Kidney (tissue), 22 donors: ENCODE measurements at places on chromosomes 7 and 10. TPM values are rescaled to one million over a fixed set of nuclear protein-coding genes. Genes with fewer than 3 reads are reported as not detected.

DNA sequence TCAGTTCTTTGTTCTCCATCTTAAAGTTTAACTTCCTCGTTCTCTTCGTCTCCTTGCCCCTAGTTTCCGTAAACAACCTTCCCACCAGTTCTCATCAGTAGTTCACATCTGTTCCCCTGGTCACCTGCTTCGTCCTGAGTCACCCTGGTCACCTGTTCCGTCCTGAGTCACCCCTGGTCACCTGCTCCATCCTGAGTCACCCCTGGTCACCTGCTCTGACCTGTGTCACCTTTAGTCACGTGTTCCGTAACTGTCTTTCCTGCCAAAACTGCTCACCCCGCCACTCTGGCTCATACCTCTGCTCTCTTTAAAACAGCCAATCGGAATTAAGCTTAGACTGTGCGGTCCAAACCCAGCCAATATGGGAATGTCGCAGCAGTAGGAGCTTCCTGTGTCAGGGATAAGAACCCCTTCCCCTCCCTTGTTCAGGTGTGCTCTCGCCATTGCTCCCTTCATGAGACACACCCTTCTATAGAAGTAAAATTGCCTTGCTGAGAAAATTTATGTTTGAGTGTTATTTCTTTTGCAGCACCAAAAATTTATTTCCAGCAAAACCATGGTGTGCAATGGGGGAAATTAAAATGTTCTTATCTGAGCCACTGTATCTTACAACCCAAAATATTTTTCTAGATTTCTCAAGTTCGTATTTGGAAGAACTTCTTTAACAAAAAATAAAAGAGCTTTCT lies 112.2 kb downstream of the VIM start:
- DNase-seq = no peak

GRCh38 chr7:124764847-124765400 lies 668 bp downstream of the GPR37 start:
- peak; percentile 26 for DNase-seq

DNA sequence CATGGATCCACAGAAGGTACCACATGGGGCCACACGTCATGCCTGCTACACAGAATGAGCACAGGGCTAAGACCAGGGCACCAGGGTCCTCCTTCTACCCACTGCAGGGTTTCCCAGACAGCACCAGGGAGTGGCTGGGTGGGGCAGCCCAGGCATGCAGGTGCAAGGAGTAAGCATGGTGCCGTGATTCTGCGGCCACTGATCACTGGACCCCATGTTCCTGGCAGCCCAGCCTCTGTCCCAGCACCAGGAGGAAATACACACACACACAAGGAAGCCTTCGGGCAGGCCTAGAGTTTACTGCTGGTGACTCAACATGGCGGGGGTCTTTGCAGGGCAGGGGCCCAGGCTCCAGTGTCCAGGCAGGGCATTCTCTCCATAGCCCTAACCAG lies 13.9 kb downstream of the ATP6V1F start:
- DNase-seq = no peak

DNA sequence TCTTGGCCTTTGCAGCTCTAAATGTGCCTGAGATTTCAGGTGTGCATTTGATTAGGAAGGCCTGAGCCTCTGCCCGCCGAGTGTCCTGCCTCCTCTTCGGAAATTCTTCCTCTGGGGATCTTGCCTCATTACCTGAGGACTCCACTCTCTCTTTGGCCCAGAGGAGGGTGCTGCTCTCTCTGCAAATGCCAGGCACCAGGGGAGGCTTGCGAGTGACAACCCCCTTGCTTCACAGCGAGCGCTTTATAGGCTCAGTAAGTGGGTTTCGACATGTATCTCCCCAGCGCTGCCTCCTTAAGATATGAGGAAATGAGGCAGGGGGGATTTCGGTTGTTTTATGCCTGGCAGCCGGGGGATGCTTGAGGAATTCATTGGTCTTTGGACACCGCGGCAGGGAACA lies 423.9 kb downstream of the GLRX3 start:
- DNase-seq = no peak

- no peak for DNase-seq
Observed at GRCh38 chr7:497346-497745, 22.3 kb downstream of the PDGFA start.

SLC26A4 gene
- total RNA-seq = 2.5 TPM

DNA sequence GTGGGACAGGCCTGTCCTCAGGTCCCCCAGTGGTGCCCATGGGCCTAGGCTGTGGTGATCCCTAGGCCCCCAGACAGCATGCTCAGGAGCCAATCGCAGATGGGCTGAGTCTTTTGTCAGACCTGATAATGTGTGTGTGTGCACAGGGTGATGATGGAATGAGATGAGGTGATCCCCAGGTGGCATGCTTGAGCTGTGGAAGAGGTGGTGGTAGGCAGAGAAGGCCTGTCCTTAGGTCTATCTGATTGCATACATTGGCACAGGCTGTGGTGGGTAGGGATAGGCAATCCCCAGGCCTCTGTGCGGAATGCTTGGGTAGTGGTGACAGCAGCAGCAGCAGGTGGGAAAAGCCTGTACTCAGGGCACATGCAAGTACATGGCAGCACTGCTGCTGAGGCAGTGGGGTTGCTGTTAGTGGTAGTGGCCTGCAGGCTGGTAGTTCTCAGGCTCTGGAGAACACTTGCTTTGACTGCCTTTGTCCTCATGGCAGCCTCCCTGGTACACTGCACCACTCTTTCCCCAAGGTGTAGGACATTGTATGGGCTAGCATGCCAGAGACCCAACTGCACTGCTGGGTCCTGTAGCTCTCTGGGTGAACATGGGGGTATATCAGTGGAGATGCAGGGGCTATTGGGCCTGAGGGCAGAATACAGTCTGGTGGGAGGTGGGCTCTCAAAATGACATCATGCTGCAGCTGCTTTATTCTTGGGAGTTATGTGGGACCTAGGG lies 260.9 kb upstream of the PLPP4 start:
- DNase-seq = no peak

GRCh38 chr10:92829786-92830377 lies 18.4 kb upstream of the EXOC6 start:
- DNase-seq = no peak

- no peak for DNase-seq
Observed at GRCh38 chr10:60714233-60714632, 64.0 kb upstream of the CDK1 start.

DNA sequence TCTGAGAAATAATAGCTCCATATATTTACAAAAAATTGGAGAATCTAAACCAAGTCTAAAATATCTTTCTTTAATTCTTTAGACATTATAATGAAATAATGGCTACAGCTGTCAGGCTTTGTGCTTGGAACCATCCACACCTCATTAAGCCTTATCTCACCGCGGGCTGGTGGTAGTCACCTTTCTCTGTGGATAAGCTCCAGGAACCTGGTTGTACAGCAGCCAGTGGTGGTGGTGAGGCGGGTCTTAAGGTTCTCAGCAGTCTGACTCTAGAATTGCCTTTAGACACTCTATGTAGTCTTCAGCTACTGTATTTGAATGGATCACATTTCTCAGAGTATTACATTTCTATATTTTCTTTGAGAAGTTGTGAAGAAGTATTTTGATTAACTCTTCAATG lies 34.2 kb downstream of the CUL1 start:
- DNase-seq = no peak

DNA sequence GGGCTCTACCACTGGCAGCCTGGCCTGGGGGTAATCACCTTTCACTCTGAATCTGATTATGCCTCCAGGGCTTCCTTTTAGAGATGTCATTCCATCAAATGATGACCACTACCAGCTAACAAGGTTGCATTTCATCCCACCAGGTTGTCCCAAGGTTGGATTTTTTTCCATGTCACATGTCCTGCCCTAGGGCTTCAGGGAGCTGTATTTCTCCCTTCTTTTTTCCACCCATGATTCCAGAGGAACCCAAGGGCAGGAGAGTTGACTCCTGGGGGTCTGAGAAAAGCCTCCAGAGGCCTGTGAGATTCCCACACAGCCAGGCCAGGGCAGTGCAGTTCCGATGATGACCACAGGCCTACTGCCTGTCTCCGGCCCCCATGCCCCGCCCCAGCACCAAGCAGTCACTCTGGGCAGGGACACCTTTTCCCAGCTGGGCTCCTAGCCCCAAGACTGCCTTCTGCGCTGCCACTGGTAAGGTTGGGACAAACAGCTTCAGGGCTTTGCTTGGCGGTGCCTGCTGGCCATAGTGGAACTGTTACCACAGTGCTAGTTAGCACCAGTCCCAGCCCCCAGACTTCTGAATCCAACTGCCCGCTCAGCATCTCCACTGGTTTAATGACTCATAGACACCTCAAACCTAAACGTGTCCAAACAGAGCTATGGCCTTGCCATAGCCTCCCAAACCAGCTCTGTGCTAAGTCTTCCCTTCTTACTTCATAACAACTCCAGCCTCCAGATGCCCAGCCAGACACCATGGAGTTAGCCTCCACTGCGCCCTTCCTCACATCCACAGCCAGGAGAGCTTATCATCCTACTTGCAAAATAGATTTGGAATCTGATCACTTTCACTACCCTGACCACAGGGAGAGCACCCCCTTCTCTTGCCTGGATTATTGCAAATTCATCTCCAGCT lies 133.7 kb downstream of the ARHGAP22 start:
- DNase-seq = peak; percentile 42

DNA sequence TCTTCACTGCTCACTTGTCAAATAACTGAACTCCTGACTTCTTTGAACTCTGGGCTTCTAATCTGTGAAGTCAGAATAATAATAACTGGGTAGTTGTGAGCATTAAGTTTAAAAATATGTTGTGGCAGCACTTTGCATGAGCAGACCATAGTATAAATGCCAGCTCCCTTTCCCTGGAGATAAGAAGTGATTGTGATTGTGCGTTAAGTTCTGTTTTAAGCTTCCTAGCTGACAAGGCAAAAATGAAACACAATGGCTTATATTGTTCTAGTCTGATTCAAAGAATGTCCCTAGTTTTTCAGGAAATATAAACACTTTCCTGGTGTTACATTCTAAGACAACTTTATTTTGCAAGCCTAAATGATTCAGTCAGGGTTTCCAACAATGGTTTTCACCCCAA lies 61.8 kb downstream of the PTPRE start:
- DNase-seq = no peak

ENTPD1 gene
- 36.6 TPM for total RNA-seq

- no peak for DNase-seq
Observed at GRCh38 chr7:36565792-36566356, 158.4 kb downstream of the AOAH start.

ATRNL1 gene
- total RNA-seq = 7.1 TPM

- peak; percentile 61 for DNase-seq
Observed at GRCh38 chr7:93551063-93551895, 23.2 kb downstream of the CALCR start.

DNA sequence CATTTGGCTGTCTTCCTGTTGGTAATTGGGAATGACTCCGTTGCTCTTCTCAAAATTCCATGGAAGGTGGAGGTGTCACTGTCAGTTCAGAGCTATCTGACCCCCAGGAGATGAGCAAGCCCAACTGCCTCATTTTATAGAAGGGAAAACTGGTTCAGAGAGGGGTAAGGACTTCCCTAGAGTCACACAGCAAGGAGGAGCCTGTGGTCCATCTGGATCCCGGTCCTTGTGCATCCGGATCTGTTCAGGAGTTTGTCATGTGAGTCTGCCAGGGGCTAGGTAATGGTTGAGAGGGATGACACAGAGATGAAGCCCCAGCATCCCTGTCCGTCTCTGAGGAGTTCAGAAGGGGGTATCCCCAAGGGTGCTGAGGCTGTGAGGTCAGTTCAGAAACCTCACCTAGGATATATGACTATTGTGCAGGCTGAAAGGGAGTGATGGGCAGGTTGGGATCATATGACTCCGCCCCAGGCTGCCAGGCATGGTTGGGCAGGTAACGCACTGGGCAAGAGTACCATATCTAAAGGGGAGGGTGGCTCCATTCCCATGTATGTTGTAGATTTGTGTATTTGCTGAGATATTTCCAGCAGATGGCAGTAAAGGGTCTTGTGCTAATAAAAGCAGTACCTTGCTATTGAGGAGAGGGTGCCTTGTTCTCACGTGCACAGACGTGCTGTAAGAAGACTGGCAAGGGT lies 16.0 kb upstream of the SLC29A3 start:
- peak; percentile 18 for DNase-seq

ZNF425 gene
- 2.5 TPM for total RNA-seq

HOXA7 gene
- total RNA-seq = 31.3 TPM

GRCh38 chr7:80641548-80641947 lies 3.1 kb downstream of the CD36 start:
- DNase-seq = no peak

- no peak for DNase-seq
Observed at GRCh38 chr10:7484456-7485243, 73.8 kb upstream of the SFMBT2 start.

GRCh38 chr7:24531255-24531654 lies 42.0 kb upstream of the PALS2 start:
- DNase-seq = no peak

BTBD16 gene
- total RNA-seq = 1.2 TPM

DNA sequence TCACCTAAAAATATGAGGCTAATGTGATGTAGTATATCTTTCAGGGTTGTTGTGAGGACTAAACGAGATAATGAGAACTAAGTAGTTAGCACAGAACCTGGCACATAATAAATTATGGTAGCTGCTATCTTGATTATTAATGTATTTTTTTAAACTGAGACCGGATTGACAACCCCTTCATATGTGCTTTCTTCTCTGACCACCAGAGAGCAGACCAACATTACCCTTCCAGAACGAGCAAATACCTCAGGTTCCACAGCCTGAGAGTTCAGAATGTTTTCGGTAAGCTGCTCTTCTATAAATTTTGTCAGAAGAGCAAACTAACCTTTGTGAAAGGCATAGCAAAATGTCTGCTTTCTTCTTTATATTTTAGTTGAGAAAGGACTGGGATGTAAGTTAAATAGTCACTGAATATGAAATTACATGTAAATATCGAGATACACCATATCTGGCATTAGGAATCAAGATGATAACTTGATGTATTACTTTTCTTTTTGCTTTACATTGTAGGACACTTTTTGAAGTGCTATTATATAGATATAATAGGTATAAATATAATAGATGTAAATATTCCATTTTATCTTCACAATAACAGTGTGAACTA lies 13.6 kb upstream of the BPGM start:
- peak; percentile 14 for DNase-seq

PTF1A gene
- not detected for total RNA-seq

GRCh38 chr7:41907444-41907843 lies 204.6 kb upstream of the INHBA start:
- DNase-seq = no peak

DNA sequence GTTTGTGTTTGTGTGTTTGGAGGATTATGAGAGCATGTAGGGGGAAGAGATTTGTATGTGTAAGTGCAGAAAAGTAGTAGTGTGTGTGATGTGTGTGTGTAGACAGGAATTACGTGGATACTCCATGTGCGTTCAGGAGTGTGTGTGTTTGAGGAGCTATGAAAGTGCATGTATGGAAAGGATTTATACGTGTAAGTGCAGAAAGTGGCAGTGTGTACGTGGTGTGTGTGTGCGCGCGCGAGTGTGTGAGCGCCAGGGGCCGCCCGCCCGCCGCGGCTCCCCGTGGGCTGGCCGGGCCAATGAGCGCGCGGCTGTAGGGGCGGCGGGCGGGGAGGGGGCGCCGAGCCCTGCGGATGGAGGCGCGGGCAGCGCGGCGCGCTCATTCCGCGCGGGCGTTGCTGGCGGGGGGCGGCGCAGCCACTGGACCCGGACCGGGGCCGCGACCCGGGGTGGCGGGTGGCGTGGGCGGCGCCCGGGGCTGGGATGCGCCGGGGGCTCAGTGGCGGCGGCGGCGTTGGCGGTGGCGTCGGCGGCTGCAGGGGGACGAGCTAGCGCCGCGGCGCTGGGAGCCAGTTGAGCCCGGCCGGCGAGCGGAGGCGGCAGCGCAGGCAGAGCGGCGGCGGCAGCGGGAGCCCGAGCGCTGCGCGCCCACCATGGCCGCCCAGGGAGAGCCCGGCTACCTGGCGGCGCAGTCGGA lies at the start of gene BICC1:
TSS of gene BICC1 (plus strand) at position 382 of the 697 bp plus-strand sequence. CDS start at position 654, 272 bp downstream.
- DNase-seq = peak; percentile 86

CRCP gene
- total RNA-seq = 35.8 TPM
